ENCODE measurements at places on chromosomes 2 and 18. TPM values are rescaled to one million over a fixed set of nuclear protein-coding genes. Genes with fewer than 3 reads are reported as not detected.

The E2F6 gene
- 25.7 TPM for total RNA-seq

The DNAJC5G gene
- not detected for total RNA-seq

The ADCYAP1 gene
- total RNA-seq = not detected

The ST8SIA3 gene
- total RNA-seq = not detected

The WNT6 gene
- 0.31 TPM for total RNA-seq
